Effector CD8-positive, alpha-beta T cell (primary cell): ENCODE measurements at places on chromosomes 11 and 22.

- DNase-seq: no peak
Measured at GRCh38 chr11:16889905-16890304, 124.3 kb downstream of the PLEKHA7 start.

DNA sequence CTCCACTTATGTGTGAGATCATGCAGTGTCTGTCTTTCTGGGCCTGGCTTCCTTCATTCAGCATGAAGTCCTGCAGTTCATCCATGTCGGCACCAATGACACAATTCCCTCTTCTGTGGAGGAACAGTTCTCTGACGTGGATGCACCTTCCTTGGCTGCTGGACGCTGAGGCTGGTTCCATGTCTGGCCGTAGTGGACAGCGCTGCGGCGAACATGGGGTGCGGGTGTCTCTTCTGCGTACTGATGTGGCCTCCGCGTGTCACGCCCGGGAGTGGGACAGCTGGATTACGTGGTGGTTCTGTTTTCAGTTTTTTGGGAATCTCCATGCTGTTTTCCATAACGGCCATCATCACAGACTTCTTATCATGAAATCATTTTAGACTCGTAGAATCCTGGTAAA is 16.9 kb upstream of the MUC2 start:
- no peak for DNase-seq

DNA sequence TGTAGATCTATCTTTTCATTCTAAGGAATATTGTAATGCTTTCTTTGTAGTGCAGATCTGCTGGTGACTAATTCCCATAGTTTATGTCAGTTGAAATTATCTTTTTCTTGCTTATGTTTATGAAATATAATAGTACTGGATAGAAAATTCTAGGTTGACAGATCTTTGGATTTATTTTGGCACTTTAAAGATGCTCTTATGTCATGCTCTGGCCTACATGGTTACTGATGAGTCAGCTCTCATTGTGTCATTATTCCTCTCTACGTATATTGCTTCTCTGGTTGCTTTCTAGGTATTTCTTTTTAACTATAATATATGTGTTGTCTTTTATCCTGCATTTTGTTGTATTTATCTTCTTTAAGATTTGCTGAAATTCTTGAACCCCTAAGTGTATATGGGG is 955.5 kb upstream of the CHORDC1 start:
- DNase-seq: no peak

DNA sequence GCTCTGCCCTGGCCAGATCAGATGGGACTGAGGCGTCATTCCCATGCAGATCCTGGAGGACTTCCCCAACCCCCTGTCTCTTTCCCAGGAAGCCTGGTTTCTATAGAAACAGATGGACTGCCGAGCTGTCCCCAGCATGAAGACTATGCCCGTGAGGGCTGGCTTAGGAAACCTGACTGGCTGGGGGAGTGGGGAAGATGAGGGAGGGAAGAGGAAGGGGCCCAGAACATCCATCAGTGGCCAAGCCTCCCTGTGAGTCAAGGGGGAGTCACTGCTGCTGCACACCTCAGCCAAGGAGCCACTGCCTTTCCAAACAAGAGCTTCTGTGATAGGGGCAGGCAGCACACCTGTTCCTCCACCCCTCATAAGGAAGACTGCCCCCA is 5.8 kb downstream of the TP53I11 start:
- DNase-seq: no peak

GRCh38 chr11:34240150-34240494 is 117.7 kb downstream of the ABTB2 start:
- DNase-seq: no peak

DNA sequence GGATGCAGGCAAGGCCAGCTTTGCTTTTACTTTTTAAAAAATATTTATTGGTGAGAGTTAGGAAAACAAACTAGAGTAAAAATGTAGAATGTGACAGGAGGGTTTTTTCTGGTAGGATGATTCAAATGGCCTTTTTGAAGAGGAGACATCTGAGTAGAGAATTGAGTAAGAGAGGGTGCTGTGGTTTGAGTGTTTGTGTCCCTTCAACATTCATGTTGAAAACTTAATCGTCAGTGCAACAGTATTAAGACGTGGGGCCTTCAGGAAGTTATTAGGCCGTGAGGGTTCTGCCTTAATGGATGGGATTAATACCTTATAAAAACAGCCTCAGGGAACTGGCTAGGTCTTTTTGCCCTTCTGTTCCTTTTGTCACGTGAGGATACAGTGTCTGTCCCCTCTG is 288.8 kb upstream of the C11orf87 start:
- no peak for DNase-seq

- DNase-seq: no peak
Measured at GRCh38 chr11:65381716-65382032, 772 bp downstream of the SLC25A45 start.

GRCh38 chr22:20782083-20782482 is 8.2 kb downstream of the SERPIND1 start:
- DNase-seq: no peak

GRCh38 chr11:76266286-76267100 is 60.2 kb upstream of the WNT11 start:
- DNase-seq: no peak

DNA sequence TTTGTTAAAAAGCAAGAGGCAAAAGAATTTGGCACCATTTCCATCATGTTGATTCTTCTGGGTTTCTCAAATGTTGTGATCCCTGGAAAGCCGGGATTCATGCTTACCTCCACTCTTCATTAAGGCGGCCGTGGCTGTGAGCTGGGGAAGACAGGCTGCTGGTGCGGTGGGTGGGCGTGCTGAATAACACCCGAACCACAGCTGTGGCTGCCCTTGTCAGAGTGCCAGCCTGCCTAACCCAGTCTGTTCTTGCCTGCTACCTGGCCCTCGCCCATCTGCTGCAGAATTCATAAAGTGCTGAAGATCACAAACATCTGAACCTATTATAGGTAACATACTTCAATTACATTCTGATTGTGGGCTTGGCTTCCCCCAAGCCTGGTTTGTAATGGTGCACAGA is 95.8 kb upstream of the RCN1 start:
- DNase-seq: no peak

- DNase-seq: no peak
Measured at GRCh38 chr11:34570584-34570983, 50.3 kb upstream of the EHF start.

DNA sequence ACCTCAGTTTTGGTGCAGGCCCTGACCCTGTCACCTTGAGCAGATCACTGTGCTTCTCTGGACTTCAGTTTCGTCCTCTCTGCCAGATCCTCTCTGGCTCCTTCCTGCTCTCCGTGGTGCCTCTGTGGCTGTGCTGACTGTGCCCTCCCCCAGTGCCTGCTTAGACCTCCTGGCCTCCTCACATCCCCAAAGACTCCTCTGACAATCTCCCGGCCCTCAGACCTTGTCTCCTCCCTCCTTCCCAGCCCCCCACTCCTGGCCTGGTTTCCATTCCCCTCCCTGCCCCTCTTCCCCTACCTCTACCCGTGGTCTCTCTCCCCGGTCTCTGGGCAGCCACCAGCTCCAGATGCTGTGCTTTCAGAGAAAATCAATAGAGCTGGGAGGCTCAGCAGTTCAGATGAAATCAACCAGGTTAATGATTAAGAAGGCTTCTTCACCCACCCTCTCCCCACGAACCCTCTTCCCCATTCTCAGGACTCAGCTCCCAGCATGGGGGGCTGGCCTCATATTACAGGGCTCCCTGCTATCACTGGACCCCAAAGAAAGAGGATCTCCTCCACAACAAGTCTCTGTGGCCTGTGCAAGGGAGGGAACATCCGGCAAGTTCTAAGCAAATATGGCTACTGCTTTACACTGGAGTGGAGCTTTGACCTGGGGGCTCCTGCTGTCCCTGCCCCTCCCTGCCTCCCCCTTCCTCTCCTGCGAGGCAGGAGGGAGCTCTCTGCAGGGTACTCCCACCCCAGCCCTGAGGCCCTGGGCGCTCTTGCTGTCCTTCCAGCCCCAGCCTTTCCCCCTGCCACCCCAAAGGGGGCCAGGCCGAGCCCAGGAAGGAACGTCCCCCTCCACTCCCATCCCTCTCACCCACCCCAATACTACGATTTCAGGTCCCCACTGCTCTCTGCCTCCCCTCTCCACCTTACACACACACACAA is 8.5 kb downstream of the BACE1-AS start:
- DNase-seq: no peak

DNA sequence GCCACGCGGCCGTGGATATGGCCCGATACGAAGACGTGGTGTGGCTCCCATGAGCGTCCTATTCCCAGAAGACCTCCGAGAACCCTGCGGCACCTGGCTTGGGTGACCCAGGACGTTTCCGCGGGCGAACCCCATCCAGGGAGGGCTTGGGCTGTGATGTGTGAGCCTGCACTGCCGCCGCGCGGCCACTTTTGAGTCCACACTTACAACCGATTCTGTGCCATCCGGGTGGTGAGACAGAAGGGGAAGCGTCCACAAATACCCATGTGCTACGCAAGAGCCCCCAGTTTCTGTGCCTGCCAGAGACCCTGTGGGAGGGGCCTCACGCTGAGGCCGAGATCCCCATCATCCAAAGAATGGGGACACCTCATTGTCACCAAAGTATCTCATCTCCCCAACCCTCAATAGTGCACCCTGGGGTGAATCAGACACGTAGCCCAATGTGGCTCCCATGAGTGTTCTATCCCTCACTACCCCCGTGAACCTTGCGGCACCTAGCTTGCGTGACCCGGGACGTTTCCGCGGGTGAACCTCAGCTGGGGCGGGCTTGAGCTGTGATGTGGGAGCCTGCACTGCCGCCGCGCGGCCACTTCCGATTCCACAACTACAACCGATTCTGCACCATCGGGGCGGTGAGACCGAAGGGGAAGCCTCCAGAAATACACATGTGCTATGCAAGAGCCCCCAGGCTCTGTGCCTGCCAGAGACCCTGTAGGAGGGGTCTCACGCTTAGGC is 4.6 kb upstream of the H19 start:
- DNase-seq: no peak

DNA sequence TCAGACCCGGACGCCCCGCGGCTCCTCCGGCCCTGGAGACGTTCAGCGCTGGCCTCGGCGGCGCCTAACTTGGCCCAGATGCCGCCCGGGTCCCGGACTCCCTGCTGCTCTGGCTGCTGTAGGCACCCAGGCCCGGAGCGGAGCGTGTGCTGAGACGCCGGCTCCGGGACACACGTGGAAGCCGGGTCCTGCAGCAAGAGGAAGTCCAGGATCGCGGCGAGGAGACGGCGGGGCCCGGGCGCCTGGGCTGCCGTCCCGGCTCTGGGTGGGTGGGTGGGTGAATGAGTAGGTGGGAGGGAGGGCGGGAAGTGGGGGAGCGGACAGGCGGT is 223 bp downstream of the WT1 start:
- DNase-seq: no peak

GRCh38 chr11:68402355-68403031 is 58.1 kb upstream of the PPP6R3 start:
- DNase-seq: no peak

GRCh38 chr22:27179161-27179560 is 521.8 kb downstream of the MIAT start:
- DNase-seq: no peak

DNA sequence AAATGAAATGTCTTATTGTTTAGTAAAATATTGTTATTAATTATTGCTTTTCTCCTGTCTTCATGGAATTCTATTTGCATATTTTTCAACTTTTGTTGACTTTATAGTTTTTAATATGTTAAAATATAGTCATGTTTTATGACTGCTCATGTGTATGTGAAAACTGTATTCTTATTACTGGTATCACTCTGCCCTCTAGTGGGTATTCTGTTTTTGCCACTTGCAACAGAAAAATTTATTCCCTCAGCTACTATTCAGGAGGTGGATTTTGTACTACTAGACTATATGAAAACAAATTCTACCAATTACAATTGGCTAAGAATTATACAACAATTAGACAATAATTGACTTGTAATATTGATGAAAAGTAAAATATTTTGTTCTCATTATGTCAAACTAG is 45.0 kb downstream of the OR4C6 start:
- no peak for DNase-seq

DNA sequence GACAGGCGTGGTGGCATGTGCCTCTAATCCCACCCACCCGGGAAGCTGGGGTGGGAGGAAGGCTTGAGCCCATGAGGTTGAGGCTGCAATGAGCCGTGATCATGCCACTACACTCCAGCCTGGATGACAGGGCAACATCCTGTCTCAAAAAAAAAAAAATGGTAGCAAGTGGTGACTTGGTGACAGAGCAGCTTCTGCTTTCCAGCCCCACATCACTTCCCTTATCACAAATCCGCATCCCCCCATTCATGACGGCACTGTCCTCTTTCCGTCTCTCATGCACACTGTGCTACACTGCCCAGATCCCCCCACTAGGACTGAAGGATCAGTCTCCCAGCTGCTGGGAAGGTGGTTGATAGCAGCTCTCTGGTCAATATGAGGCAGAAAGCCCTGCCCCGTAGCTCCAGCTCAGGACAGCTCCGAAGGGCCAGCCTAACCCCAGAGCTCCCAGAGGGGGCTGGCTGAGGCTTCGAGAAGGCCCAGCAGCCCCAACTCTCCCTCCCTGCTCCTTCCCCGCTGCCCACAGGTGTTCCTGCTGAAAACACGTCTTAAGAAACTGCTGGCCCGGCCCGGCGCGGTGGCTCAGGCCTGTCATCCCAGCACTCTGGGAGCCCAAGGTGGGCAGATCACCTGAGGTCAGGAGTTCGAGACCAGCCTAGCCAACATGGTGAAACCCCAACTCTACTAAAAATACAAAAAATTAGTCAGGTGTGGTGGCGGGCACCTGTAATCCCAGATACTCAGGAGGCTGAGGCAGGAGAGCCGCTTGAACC is 15.9 kb downstream of the PGA5 start:
- no peak for DNase-seq

- no peak for DNase-seq
Measured at GRCh38 chr11:104148074-104148473, 15.9 kb downstream of the PDGFD start.

DNA sequence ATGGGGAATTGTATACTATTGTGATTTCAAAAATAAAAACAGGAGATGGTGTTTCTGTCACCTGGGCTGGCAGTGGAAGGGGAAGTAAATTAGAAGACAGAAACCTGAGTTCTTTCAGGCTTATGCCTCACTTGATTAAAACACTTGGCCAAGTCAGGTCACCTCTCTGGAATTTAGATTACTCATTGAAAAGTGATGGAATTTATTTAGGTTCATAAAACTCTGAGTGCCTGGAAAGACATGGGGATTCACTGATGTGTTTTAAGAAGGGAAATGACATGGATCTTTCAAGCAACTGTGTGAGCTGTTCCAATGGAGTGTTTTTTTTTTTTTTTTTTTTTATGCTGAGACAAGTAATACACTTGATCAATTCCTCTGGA is 400.1 kb downstream of the TMEM135 start:
- no peak for DNase-seq
